ENCODE measurements at places on chromosomes 1 and 21.

DNA sequence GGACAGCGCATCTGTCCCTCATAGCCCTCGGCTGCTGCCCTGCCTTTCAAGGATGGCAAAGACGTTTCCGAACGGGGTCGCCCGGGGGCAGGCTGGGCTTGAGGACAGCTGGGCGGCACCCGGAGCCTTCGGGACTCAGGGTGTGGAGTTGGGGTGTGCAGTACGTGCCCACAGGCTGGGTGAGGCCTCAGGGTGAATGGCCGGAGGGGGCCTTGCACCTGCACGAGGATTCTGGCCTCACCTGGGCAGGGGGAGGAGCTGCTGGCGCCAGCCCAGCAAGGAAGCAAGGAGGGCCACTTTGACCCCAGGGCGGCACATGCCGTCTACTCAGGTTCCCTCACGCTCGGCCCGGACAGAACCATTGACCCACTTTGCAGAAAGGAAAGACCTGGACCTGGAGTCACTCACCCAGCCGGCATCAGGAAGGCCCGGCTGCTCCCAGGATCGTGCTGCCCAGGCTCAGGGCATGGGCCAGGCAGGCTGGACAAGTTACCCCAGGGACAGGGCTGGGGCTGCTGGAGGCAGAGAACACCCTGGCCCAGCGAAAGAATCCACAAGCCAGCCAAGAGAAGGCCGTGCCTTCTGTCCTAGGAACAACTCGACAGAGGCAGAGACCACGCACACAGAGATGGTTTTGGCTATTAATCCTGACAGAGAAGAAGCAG is 65.1 kb upstream of the TTC34 start:
- DNase-seq, result no peak

DNA sequence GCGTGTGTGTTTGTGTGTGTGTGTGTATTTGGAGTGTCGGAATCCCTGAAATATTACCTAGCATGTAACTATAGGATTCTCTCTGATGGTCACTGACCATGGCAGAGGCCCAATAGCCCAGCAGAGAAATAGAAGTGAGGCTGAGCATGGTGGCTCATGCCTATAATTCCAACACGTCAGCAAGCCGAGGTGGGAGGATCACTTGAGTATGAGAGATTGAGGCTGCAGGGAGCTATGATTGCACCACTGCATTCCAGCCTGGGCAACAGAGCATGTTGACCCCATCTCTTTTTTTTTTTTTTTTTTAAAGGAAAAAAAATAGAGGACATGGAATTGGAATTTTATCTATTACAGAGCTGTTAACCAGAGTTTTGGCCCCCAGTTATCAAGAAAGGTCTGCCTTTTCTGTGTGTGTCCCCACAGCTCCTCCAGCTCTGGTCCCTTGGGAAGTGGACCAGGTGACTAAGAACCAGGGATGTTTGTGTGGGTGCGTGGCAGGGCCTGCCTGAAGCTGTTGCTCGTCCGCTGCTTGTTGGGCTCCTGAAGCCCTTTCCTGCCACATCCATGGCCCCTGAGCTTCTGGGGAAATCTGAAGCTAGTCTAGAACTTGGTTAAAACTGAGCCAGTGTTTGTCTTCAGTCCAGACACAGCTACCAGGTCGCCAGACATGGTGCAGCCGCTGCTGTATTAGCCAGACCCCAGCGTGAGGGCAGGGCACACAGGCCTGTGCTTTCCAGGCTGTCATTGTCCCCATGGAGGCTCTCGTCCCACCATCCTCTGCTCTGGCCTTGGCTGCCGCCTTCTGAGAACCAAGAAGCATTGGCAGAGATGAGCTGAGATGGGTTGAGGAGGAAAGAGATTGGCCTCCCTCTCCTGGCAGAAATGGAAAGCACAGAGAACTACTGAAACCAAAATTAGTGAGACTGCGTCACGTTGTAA is 25.5 kb downstream of the CAPN9 start:
- DNase-seq, result no peak

DNA sequence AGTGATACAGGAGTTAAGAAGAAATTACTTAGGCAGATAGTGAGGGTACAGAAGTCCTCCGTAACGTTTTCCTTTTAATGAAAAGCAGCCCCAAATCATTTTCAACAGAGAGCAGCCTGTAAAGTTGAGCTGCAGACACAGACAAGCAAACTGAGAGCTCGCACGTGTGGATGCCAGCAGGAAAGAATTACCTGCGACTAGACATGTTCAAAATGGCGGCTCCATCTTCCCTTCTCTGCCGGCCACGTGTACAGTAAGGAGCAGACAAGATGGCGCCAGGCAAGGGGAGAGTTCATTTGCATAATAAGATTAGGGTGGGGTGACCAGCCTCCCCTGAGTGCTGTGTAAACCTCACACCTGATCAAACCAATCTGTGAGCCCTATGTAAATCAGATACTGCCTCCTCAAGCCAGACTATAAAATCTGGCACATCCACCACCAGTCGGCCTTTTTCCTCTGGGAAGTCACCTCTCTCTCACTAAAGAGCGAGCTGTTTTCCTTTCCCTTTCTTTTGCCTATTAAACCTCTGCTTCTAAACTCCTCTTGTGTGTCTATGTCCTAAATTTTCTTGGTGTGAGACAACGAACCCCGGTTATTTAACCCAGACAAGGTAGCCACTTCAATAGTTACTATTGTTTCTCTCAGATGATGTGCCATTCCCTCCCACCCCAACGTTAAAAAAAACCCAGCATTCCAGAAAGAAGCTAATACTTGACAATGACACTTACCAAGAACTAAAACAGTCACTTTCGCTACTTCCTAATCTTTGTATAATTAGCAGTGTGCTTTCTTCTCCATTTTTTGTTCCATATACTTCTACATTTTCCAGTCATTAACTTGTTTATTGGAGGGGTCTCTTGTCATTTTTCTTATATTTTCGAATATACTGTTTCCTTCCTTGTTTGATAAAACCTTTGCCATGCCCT is 27.4 kb downstream of the DUSP10 start:
- DNase-seq, result no peak

DNA sequence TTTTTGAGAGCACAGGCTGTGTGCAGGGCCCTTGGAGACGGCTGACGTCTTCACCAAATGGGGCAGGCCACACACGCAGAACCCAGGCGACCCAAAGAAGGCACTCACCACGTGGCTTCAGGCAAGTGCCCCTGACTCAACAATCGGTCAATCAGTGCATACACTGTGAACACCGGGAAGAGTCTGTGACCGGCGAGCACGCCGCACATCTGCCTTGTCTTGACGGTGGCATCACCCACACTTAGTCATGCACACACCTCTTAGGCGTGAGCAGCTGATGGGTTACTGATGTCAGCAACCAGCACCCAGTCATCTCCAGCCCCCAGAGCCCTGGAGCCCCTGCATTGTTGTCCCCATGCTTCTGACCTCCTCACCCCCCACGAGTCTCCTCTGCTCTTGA is 4.9 kb upstream of the LRRC3 start:
- DNase-seq, result no peak

DNA sequence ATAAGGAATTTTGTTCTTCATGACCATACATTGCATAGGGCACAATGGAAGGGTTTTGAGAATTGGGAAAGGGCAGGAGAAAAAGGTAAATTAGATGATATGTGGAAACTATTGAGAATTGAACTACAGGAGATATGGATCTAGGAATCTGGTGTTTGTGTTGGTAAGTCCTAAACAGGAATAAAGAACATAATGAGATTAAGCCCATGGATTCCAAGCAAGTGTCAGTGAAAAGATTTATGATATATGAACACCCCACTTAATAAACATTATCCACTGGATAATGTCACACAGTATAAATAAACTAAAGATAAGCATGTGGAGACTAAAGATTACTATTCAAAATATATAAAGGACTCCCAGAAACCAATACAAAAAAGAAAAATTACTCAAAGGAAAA is 98.2 kb downstream of the TNFSF18 start:
- DNase-seq, result no peak

DNA sequence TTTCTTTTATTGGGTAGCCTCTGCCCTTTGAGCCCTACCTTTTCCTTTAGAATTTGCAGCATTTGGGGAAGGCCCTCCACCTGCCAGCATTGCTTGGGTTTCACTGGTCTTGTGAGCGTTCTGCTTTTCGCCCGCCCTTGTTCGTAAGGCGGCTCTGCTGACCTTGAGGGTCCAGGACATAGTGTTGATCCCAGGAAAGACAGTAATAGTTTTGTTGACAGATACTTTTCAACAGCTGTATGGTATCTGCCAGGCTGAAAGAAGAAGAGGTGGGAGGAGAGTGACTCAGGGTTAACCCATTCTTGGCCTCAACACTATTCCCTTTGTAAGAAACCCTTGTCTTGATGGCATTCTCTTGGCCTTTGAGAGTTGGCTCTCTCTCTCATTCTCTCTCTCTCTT is 113.4 kb upstream of the SPAG17 start:
- no peak for DNase-seq

DNA sequence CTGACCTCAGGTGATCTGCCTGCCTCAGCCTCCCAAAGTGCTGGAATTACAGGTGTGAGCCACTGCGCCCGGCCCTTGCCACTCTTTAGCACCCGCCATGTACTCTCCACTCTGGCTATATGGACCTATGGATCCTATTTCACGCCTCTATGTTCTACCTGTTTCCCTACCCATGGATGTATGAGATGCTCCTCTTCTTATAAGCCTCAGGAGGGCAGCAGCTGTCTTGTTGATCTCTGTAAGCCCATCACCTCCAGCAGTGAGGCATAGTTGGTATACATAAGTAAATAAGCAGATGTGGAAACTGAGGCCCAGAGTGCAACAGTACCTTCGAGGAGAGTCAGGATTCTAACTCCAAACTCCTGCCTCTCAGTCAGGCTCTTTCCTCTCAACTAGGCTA is 24.7 kb upstream of the ARTN start:
- DNase-seq, result no peak

DNA sequence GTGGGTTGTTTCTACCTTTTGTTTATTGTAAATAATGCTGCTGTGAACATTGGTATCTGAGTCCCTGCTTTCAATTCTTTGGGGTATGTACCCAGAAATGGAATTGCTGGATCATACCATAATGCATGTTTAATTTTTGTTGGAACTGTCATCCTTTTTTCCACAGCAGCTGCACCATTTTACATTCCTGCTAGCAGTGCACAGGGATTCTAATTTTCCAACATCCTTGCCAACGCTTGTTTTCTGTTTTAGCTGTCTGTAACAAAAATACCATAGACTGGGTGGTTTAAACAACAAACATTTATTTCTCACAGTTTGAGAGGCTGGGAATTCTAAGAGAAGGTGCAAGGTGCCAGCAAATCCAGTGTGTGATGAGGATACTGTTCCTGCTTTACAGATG is 65.1 kb downstream of the RAVER2 start:
- DNase-seq, result no peak

- DNase-seq, result peak; percentile 8
Measured at GRCh38 chr1:62144238-62144831, 50.3 kb upstream of the L1TD1 start.

DNA sequence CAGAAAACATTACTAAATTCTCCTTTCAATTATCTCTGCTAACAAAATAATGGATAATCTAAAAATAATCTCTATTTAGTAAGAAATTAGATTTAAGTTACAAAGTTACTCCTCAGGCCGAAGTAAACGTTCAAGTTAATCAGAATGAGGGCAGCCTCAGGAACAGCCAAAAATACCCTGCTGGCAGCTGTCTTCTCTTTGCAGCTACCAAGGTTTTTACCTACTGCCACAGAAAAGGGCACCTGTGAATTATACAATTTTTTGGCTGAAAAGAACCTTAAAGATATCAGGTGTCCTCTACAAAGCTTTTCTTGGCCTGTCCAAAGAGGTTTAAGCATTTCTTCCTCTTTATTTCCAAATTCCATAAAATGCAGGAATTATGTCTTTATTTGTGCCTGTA is 84.4 kb downstream of the AKT3 start:
- no peak for DNase-seq
